ENCODE measurements at places on chromosomes 2 and 18. TPM values are rescaled to one million over a fixed set of nuclear protein-coding genes. Genes with fewer than 3 reads are reported as not detected.

NLRC4 gene
- total RNA-seq: not detected

TMEM247 gene
- not detected for total RNA-seq

SMAD2 gene
- 267 TPM for total RNA-seq

TET3 gene
- 15.0 TPM for total RNA-seq

ABCG8 gene
- total RNA-seq: not detected

MAL gene
- total RNA-seq: 29.5 TPM

CFAP65 gene
- not detected for total RNA-seq

CPLX4 gene
- total RNA-seq: not detected

QPCT gene
- total RNA-seq: 5.5 TPM

CXXC1 gene
- 100 TPM for total RNA-seq

GALM gene
- 94.9 TPM for total RNA-seq

ADNP2 gene
- 22.7 TPM for total RNA-seq

G6PC2 gene
- not detected for total RNA-seq

ANKRD36 gene
- 21.4 TPM for total RNA-seq

KCNG2 gene
- not detected for total RNA-seq

SOCS6 gene
- 1.1 TPM for total RNA-seq

RNF152 gene
- 0.17 TPM for total RNA-seq

SERPINB4 gene
- not detected for total RNA-seq

TBR1 gene
- not detected for total RNA-seq

HOXD13 gene
- not detected for total RNA-seq

CCDC102B gene
- 0.90 TPM for total RNA-seq

DYNC1I2 gene
- total RNA-seq: 47.3 TPM

RAB6D gene
- not detected for total RNA-seq

AAMP gene
- 96.2 TPM for total RNA-seq

NAT8 gene
- total RNA-seq: not detected

VWA3B gene
- total RNA-seq: not detected

NOSTRIN gene
- not detected for total RNA-seq

CLHC1 gene
- total RNA-seq: 8.6 TPM

CHN1 gene
- 17.3 TPM for total RNA-seq

ALMS1 gene
- total RNA-seq: 21.1 TPM

TMEM37 gene
- total RNA-seq: not detected

TSGA10 gene
- total RNA-seq: 7.1 TPM

ZBTB7C gene
- 0.04 TPM for total RNA-seq

MITD1 gene
- 51.2 TPM for total RNA-seq

All from activated CD8-positive, alpha-beta memory T cell treated with anti-CD3 and anti-CD28 coated beads for 36 hours (primary cell).